ENCODE measurements at places on chromosomes 5 and 9.

GRCh38 chr5:86981898-86982297, 285.8 kb upstream of the RASA1 start:
- no peak for DNase-seq

DNA sequence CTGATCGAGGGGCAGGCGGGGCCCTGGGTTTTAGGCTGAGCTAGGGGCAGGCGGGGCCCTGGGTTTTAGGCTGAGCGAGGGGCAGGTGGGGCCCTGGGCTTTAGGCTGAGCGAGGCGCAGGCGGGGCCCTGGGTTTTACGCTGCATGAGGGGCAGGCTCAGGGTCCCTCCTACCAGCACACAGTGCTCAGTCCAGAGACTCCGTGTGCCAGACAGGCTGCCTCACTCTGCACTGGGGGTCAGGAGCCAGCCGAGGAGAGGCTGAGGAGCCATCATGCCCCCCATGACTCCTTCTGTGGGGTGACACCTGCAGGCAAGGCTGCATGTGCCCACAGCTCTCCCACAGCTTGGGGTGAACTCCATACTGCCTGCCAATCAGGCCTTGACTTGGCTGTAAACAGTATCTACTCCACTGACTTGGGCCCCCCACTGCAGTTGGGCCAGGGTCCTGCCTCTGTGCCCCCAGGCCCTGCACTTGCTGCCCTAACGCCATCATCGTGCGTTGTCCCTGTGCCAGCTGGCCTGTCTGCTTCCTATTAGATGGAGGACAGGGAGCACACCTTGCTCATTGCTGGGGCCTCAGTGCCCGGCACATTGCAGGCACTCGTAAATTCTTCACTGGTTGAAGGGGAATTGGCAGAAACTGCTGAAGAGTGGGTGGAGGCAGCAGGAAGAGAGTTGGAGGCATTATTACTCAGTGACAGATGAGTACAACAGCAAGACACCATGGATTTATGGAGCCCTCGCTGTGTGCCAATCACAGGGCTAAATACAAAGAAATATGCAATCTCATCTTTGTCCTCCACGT, 78.6 kb downstream of the AMBP start:
- DNase-seq: no peak

GRCh38 chr9:33165263-33166151, 1.6 kb downstream of the B4GALT1 start:
- peak; percentile 81 for DNase-seq

- no peak for DNase-seq
Observed at GRCh38 chr5:116130471-116130870, 45.6 kb downstream of the COMMD10 start.

DNA sequence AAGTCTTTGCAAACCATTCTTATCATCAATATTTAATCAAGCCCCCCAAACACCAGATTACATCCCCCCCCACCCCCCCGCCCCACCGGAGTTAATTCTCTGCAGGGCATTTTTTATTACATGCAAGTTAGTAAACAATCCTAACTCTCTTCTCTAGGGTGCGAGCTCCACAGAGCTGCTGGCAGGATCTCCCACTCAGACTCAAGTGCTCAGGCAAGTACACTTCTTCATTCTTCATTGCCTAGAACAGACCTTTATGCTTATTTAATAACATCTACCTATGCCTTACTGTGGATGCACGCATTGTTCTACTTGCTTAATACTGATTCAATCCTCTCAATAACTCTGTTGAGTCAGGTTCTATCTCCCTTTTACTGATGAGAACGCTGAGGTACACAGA, 9.9 kb downstream of the SAXO1 start:
- no peak for DNase-seq

- DNase-seq: no peak
Observed at GRCh38 chr5:123208668-123209501, 119.8 kb downstream of the PRDM6 start.

- DNase-seq: peak; percentile 53
Observed at GRCh38 chr9:120868339-120868675, 8.7 kb downstream of the PHF19 start.

DNA sequence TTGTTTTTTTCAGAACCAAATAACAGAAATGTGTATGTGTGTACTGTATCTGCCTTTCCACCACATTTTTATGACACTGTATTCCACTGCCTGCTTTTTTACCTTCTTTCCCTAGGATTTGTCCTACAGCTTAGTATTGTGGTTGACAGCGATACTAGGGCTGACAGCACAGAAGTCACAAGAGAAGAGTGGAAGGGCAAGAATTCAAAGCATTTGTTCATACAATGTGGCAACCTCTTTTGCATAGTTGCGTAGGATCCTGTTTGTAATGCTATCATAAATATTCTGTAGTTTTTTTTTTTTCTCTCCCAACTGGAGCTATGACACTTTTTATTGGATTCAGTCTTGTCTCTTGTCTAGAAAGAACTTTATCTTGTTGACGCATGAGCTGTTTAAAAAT, 5.6 kb upstream of the BNIP1 start:
- DNase-seq: no peak

DNA sequence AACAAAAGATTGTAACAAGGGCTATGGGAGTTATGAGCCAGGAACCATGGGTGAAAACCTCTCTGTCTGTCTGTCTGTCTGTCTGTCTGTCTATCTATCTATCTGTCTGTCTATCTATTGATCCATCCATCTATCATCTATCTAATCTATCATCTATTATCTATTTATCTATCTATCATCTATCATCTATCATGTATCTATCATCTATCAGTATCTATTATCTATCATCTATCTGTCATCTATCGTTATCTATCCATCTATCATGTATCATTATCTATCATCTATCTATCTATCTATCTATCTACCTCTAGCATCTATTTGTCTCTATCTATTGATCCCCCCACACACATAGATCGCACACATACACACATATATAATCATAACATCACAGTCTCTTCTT, 112.9 kb downstream of the INSYN2B start:
- no peak for DNase-seq

- DNase-seq: no peak
Observed at GRCh38 chr5:18311266-18311665, 677.0 kb downstream of the TAF11L14 start.

All from GM04504 (cell line).